ENCODE measurements at places on chromosomes 4 and X. TPM values are rescaled to one million over a fixed set of nuclear protein-coding genes. Genes with fewer than 3 reads are reported as not detected.

DNA sequence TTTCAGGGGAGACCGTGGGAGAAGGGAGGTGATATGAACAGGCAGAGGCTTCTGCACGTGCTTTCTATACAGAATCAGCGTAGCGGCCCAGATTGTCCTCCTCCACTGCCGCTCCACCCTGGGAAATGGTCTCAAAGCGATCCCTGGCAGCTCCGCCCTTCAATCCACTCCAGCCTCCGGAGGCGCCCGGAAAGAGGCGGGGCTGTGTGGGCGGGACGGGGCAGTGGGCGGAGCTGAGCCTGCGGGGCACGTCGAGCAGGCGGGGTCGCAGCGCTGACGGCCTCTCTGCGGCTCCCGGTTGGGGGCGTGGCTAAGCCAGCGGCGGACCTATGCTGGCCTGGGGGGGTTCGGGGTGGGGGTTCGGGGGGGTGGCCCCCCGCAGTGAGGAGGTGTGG is 210 bp upstream of the SMIM10L2A start:
- DNase-seq = peak; percentile 18

- no peak for DNase-seq
Measured at GRCh38 chr4:183181081-183181480, 82.0 kb downstream of the WWC2 start.

DNA sequence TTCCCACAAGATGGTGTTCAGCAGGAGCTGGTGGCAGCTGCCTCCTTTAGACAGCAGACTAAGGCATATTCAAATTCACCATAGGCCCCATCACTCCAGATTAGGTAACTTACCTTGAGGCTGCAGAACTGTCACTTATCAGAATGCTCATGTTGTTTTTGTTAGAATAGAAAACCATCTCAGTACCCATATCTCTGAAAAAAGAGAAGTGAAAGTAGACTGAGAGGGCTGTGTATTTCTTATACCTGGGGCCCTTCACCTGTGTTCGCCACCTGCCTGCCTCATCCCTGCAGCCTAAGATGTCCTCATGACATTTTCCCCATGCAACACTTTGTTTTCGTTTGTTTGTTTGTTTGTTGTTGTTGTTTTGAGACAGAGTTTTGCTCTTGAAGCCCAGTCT is 32.9 kb upstream of the SPRY1 start:
- DNase-seq = no peak

DNA sequence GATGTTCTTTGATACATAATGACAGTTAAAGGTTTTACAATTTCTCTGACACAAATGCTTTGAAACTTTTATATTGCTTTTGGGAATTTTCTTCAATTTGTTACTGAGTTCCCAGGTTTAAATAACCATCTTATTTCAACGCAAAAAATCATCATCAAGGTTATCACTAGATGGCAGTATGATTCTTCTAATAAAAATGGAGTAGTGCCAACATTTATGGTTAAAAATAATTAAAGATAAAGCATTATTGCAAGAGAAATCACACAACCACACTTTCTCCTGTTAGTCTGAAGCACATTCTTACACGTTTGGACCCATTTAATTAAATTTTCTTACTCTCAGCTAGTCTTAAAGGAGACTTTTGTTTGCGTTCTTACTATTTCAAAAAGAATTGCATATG is 611.3 kb upstream of the CPXCR1 start:
- DNase-seq = no peak

GRCh38 chr4:3521621-3522325 is 10.4 kb downstream of the LRPAP1 start:
- no peak for DNase-seq

DNA sequence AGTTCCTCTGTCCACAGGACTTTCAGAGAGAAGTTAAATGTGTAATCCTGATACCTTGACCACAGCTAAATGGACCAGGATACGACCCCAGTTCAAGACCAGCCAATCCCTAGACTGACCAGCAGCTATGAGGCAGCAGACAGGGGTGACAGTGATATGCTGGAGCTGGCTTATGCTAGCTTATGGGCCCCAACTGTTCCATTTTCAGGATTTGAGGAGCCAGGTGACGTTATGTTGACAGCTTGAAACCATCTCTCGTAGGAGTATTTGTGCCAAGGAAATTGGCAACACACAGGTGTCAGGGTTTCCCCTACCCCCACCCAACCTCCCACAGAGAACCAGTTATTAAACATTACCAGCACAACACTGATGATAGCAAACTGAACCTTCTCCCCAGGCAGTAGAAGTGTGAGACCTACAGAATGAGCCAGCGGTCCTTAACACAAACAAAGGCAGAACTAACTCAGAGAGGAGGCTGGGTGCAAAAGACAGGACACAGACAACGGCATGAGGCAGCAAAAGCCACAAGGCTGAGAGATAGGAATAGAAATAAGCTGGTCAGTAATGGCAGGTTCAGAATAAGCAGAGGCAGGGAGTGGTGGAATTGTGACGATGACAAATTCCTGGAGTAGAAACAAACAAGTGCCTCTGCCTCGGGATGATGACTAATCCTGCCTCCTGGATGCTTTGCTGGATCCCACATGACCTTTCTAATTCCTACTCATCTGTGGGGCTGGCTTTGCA is 85.6 kb upstream of the CPEB2 start:
- no peak for DNase-seq

ART3 gene
- polyA plus RNA-seq = 1.0 TPM

LDB2 gene
- 29.0 TPM for polyA plus RNA-seq

All from urinary bladder (tissue), 4 donors.